H1 (cell line): ENCODE measurements at places on chromosomes 2 and 18. TPM values are rescaled to one million over a fixed set of nuclear protein-coding genes. Genes with fewer than 3 reads are reported as not detected.

MXD1 gene
- 2.6 TPM in 2 replicates for total RNA-seq

SERPINB13 gene
- not detected in 2 replicates for total RNA-seq

GRCh38 chr2:160055726-160056108, 6.7 kb downstream of the PLA2R1 start:
- DNase-seq = no peak

DNA sequence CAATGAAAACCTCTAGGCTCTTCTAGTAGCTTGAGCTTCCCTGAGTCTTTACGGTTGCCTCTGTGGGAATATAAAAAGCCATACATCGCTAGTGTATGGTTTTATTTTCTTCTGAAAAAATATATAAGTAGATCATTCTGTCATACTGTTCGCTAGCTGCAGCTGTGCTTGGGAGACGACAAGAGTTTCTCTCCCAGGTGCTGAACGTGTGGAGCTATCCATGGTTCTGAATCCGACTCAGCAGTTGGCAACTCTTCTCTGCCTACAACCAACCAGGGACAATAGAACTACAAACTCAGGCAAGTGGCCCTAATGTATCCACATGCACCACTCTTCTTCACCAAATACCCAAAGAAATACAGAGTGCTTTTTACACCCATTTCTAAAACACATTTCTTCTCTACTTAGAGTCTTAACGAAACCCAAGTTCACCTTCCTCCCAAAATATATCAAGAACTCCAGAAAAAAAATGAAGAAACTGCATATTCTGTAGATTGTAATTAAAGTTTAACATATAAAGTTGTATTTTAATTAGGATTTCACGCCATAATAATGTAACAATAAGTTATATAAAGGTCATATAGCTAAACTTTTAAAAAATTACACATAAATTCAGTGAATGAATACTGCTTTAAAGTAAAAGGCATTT, 2.2 kb upstream of the KCNH7 start:
- peak; percentile 81 for DNase-seq
